ENCODE measurements at places on chromosomes 7 and 10.
A peak's percentile ranks its signal among the peaks of the same experiment; 100 is the strongest.

GRCh38 chr10:127293640-127294039, 97.2 kb upstream of the INSYN2A start:
- no peak for DNase-seq

DNA sequence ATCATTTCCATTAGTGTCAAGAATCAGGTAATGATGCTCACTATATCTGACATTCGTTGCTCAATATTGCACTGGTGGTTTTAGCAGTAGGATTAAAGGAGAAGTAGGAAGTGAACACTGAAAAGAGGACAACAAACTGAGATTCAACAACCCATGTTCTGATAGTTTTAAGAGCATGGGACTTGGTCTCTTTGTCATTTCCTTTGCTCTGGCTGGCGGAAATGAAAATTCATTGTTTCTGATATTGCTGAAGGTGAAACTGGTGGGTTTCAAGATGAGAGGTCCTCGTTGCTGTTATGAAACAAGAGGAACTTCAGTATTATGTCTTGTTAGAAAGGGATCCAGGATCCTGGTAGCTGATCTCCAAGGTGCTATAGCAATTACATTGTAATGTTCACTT, 129.0 kb downstream of the DNAH11 start:
- no peak for DNase-seq

- DNase-seq: no peak
These were observed 97.3 kb upstream of the KCNIP2 start for GRCh38 chr10:101940916-101941315.

GRCh38 chr7:117113871-117114270, 160.6 kb downstream of the ST7 start:
- no peak for DNase-seq

- DNase-seq: no peak
These were observed 51.8 kb downstream of the NPSR1 start for GRCh38 chr7:34709771-34710170.

DNA sequence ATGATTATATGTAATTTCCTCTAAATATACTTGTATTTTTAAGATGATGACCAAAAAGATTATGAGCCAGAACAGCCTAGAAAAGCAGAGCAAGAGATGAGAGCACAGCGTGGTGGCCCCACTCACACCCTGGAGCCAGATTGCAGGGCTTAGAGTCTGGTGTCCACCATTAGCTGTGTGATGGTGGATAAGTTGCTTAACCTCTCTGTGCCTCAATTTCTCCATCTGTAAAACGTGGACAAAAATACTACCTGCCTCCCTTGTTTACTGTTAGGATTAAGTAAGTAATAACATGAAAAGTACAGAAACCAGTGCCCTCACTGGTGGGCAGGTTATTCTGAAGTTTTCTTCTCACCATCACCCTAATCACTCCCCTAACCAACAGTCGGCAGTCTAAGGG, 212.3 kb downstream of the COBL start:
- no peak for DNase-seq

DNA sequence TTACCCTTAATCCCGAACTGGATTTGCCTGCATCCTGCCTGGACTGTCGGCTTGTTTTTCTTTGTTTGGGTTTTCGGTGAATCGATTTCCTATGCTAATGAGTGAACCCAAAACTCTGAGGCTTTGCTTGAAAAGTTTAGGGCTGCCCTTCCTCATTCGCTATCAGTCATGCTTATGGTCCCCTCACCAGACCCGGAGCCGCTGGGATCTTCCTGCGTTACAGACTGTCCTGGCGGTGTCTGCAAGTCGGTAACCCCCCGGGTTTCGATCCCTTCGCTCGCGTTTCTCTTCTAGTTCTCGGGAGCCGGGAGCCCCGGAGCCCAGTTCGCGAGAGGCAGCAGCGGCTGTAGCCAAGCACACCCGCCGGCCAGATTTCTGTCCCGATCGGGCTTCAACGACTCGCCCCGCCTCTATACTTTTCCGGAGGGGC, 2.2 kb downstream of the EMX2 start:
- peak; percentile 73 for DNase-seq

GRCh38 chr7:141915565-141915964, 634 bp upstream of the OR9A4 start:
- DNase-seq: no peak

DNA sequence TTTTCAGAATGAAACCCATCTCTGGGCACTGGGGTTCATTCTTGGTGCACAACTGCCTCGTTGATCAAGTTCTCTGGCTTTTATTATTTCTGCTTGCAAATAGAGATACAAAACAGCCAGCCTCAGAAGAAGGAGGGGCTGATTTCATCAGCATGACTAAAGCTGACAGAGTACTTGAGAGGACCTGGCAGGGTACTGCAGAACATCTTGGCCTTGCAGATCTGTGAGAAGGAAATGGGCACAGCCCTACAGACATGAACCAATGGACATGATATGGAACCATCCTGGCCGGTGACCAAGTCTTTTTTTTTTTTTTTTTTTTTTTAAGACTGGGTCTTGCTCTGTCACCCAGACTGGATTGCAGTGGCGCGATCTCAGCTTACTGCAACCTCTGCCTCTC, 240.6 kb downstream of the VTI1A start:
- DNase-seq: no peak

GRCh38 chr10:74244097-74244685, 93.2 kb downstream of the ADK start:
- DNase-seq: no peak

- no peak for DNase-seq
These were observed 2.2 kb downstream of the EGFR start for GRCh38 chr7:55021053-55021452.

DNA sequence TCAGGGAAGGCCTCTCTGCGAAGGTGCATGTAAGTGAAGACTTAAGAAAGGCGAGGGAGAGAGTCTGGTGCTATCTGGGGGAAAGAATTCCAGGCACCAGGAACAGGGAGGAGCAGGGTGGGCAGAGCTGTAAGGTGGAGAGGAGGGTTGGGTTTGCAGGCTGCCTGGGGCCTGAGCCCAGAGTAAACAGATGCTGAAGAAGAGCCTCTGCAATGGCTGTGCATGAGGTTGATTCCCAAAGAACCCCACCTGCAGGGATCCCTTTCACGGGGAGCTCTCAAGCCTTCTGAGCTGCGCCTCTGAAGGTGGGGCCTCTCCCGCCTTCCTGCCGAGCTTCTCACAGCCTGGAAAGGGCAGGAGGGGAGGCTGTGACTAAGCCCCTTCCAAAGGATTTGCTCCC, 115.1 kb downstream of the RNF216 start:
- no peak for DNase-seq

GRCh38 chr10:124590216-124591122, 128.8 kb downstream of the LHPP start:
- no peak for DNase-seq

DNA sequence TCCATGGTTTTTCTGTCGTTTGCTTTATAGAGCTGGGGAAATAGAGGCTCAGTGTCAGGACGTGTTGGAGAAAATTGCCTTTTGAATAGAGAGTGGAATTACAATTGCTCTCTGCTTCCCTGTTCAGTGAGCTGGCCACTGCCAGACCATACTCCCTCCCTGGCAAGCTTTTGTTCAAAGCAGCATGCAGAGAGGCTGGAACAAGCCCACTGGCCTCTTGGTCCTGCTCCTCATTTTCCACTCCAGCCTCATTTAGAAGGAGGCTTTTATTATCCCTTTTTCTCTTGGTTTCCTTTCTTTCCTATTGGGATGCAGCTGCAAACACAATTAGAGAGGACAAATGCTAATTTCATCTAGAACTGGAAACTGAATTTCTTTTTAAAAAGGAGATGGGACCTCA, 302.2 kb upstream of the PODXL start:
- no peak for DNase-seq

GRCh38 chr7:41224063-41224763, 478.7 kb downstream of the INHBA start:
- no peak for DNase-seq

- no peak for DNase-seq
These were observed 308.1 kb downstream of the TCERG1L start for GRCh38 chr10:131003455-131003854.

GRCh38 chr10:124014416-124015154, 78.8 kb downstream of the CHST15 start:
- no peak for DNase-seq

DNA sequence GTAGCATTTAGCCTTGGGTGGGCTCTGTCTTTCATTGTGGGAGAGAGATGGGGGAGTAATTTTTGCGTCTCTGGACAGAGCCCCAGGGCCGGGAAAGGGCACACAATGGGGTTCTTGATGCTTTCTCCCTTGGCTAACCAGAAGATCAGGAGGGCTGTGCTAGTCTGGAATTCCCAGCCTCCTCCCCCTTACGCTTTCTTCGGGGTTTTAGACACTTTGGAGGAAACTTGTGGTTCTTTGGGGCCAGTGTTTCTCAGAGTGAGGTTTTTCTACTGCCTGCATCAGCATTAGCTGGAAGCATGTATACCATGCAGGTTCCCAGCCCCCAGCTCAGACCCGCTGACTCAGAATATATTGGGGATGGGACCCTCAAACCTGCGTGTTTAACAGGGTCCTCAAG, 7.0 kb downstream of the NEURL1 start:
- DNase-seq: no peak

GRCh38 chr7:27111751-27112277, 9.3 kb upstream of the HOXA2 start:
- DNase-seq: peak; percentile 60

DNA sequence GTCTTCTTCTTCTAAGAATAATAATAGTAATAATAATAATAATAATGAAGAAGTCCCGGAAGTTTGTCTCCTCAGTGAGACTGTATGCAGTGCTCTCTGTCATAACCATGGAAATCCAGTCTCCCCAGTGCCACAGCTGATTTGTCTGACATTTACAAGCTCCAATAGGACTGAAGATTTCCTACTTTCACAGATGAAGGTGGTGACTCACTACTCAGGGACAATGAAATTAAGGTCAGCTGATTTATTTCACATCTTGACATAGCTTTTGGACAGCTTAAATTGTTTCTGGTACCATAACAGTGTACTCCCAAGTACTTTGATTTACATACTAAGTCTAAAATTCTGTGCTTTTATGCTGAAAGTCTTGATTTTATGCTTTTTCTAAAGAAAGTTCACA, 6.9 kb downstream of the CELF2 start:
- no peak for DNase-seq

- DNase-seq: no peak
These were observed 80.6 kb downstream of the ARHGAP21 start for GRCh38 chr10:24642921-24643678.

- no peak for DNase-seq
These were observed 8.2 kb upstream of the PTTG1IP2 start for GRCh38 chr7:90461219-90461618.

- no peak for DNase-seq
These were observed 174.7 kb upstream of the TNRC18 start for GRCh38 chr7:5598261-5598761.

DNA sequence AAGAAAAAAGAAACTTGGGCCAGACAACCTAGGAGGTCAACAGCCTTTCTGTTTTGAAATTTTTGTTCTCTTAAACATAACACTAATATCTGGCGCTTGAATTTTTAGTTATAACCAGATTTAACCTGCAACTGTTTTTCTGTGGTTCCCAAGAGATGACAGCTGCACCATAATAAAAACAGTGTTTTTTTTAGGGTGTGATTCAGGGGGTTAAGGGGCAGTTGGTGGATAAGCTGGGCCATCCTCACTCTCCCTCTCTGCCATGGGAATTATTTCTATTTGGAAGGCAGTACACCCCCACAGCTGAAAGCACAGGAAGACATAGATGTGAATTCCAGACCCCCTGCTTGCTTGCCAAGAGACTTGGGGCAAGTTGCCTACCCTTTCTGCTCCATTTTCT, 20.1 kb upstream of the TM9SF3 start:
- no peak for DNase-seq

- no peak for DNase-seq
These were observed 23.7 kb downstream of the RAB18 start for GRCh38 chr10:27527666-27528295.

GRCh38 chr10:108388706-108389105, 1224.2 kb upstream of the SORCS1 start:
- DNase-seq: no peak

DNA sequence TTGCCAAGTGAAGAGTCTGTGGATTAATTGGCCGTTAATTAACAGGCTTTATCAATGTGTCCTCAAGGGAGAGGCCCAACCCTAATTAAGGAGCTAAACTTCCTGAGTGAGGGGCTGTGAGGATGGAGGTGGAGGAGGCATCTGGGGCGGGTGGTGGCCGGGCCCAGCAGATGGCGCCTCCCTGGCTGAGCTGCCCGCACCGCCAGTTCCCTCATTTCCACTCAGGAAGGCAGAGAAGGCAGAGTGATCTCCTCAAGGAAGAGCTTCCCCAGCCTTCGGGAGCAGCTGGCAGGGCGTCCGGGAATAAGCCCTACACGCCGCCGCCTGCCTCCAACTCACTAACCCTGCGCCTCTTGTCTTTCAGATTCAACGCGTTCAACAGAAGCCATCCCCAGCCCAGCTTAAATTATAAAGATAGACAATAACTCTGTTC, 112.2 kb downstream of the CYTH3 start:
- DNase-seq: no peak

- DNase-seq: no peak
These were observed 67.2 kb downstream of the SKIDA1 start for GRCh38 chr10:21458126-21458871.

DNA sequence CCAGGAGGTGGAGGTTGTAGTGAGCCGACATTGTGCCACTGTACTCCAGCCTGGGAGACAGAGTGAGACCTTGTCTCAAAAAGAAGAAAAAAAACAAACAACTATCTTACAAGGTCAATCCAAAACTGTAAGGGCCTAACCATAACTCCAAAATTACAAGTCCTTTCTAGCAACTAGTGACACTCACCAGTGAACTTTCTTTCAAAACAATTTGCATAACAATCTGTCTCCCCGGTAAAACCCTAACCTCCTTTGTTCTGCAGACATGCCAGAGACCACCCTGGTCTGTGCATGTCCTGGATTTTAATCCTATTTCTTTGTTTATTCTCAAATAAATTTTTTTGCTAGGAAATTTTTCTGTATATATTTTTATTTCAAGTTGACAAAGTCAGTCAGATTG, 68.1 kb downstream of the EXOC6 start:
- DNase-seq: no peak

- DNase-seq: no peak
These were observed 83.3 kb downstream of the CTBP2 start for GRCh38 chr10:125076891-125077541.

GRCh38 chr7:31767686-31768358, 80.8 kb downstream of the PPP1R17 start:
- DNase-seq: no peak

DNA sequence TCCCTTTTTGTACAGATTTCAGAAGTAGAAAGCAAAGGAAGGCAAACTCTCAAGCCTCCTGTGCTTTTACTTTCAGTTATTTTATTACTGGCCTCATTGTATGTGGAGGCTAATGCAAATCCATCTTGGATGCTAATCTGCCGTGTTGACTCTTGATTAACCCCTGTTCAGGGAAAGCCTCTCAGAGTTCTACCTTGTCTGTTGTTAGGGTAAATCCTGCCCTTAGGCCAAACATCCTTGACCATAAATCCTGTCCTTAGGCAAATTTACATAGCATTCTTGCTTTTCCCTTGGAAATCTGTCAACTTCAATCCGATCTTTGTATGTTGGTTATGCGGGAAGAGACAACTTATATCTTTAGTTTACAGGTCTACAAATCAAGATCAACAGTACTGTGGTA, 709.9 kb upstream of the LRRTM3 start:
- no peak for DNase-seq

- no peak for DNase-seq
These were observed 934.6 kb downstream of the CCSER2 start for GRCh38 chr10:85262992-85263391.
